ENCODE measurements at places on chromosomes 3 and 15.

DNA sequence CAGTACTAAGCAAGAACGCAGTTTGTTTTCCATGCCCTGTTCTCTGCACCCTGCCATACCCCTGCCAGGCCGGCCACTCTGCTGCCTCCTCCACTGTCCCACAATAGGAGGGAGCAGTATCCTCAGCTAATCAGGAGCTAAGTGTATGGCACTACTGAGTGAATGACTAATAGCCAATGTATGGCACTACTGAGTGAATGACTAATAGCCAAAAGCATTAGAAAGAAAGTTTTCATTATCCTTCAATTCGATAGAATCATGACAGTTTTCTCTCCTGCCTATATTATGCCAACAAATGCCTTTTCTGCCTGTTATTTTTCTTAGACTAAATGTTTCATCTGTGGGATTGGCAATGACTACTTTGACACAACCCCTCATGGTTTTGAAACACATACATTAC is 107.5 kb upstream of the CHRM5 start:
- H3K4me3 ChIP-seq: no peak overlapping the region
- peak; percentile 71 for DNase-seq
- peak overlapping the region; percentile 15 for H3K27ac ChIP-seq
- no peaks in the 10 kb centered on the region for H3K27me3 ChIP-seq

DNA sequence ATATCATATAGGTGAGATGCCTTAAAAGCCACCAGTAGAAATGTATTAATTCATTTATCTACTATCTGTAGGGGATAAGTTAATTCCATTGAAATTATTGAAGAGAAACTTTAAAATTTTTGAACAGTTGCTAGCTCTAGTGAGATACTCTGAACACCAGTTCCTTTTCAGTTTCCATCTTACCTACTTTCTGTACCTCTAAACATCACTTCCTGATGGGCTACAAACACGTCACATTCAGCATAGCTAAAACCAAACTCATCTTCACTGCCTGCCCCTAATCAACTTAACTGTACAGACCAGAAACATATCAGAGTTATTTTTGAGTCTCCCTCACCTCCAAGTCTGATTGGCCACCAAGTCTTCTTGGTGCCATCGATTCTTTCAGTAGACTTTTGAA is 88.9 kb downstream of the FEZF2 start:
- no peak overlapping the region for H3K4me3 ChIP-seq
- H3K27ac ChIP-seq: no peak overlapping the region
- peaks cover 40% of the 10 kb centered on the region for H3K36me3 ChIP-seq
- DNase-seq: no peak
- H3K4me1 ChIP-seq: no peaks in the 10 kb centered on the region

- H3K27me3 ChIP-seq: peaks cover 27% of the 10 kb centered on the region
- peaks cover 4% of the 10 kb centered on the region for H3K4me1 ChIP-seq
- H3K4me3 ChIP-seq: no peak overlapping the region
- no peaks in the 10 kb centered on the region for H3K36me3 ChIP-seq
- DNase-seq: no peak
These were observed 5.1 kb downstream of the ARPP21 start for GRCh38 chr3:35644451-35644850.

- H3K4me1 ChIP-seq: no peaks in the 10 kb centered on the region
- H3K36me3 ChIP-seq: no peaks in the 10 kb centered on the region
These were observed 431.4 kb downstream of the PDCD6IP start for GRCh38 chr3:34229876-34230275.

- H3K4me3 ChIP-seq: no peak overlapping the region
- no peaks in the 10 kb centered on the region for H3K36me3 ChIP-seq
- no peak overlapping the region for H3K27ac ChIP-seq
- peak; percentile 86 for DNase-seq
These were observed 19.6 kb upstream of the HCN4 start for GRCh38 chr15:73388256-73388781.
